Activated CD8-positive, alpha-beta T cell treated with anti-CD3 and anti-CD28 coated beads for 36 hours (primary cell): ENCODE measurements at places on chromosomes 5 and 9. TPM values are rescaled to one million over a fixed set of nuclear protein-coding genes. Genes with fewer than 3 reads are reported as not detected.
A peak's percentile ranks its signal among the peaks of the same experiment; 100 is the strongest.

The ELAVL2 gene
- total RNA-seq = not detected

The CAMK4 gene
- 79.7 TPM for total RNA-seq

The PCDHB6 gene
- not detected for total RNA-seq

The KCNN2 gene
- total RNA-seq = not detected

The DMRT2 gene
- total RNA-seq = not detected

DNA sequence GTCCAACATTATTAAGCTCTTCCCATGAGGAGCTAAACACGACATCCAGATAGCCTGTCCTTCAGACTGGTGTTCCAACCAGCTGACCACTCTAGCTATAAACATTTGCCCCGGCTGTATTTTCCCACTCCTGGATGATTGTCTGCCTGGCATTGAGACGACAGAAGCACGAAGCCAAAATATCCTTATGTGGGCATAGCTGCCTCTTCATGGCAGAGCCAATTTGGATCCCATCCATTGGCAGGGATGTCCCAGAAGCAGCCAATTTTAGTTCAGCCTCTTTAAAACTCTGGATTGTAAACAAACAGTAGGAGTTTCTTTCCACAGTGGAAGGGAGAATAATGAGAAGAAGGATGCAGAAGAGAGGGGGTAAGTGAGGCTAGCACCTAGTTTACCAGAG, 507.6 kb downstream of the CETN3 start:
- DNase-seq = no peak
- no peaks in the 10 kb centered on the region for H3K4me1 ChIP-seq
- H3K4me3 ChIP-seq = no peak overlapping the region
- no peaks in the 10 kb centered on the region for H3K27me3 ChIP-seq
- H3K36me3 ChIP-seq = no peaks in the 10 kb centered on the region
- no peak overlapping the region for H3K27ac ChIP-seq

GRCh38 chr9:127612939-127613582, 984 bp downstream of the STXBP1 start:
- peaks cover 23% of the 10 kb centered on the region for H3K4me1 ChIP-seq
- H3K27me3 ChIP-seq = peaks cover 23% of the 10 kb centered on the region
- no peaks in the 10 kb centered on the region for H3K36me3 ChIP-seq
- peak; percentile 48 for DNase-seq

DNA sequence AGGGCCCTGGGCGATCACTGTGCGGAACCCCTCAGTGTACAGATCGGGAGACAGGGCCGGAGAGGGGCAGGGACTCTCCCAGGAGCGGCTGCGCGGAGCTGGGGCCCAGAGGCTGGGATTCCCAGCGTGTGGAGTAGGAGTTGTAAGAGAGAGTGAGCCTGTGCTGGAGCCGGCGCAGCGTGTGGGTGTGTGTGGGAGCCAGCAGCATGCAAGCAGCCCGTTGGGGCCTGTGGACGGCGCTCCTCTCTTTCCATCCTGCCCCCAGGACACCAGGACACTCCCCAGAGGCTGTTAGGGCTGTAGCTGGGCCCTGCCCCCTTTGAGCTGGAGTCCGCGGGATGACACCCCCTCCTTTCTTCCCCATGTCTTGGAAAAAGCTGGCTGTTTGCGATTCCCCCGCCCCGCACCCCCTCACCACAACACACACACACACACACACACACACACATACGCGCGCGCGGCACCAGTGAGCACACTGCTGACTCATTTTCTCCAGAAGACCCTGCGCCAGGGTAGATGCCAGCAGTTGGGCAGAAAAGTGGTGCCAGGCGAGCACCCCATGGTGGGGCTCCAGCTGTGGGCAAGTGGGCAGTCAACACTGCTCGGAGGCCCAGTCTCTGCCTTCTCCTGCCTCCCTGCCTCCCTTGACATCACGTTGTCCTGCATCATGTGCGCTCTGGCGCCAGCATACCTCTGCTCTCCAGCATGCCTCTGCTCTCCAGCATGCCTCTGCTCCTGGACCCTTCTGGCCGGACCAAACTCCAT, 1.5 kb downstream of the COL27A1 start:
- H3K4me3 ChIP-seq = peak overlapping the region; percentile 78
- peaks cover 21% of the 10 kb centered on the region for H3K4me1 ChIP-seq
- no peaks in the 10 kb centered on the region for H3K36me3 ChIP-seq
- H3K27me3 ChIP-seq = peaks cover 35% of the 10 kb centered on the region
